ENCODE measurements at places on chromosomes 16 and 17.

GRCh38 chr17:1515640-1516387 is 598 bp downstream of the INPP5K start:
- DNase-seq: peak; percentile 83

DNA sequence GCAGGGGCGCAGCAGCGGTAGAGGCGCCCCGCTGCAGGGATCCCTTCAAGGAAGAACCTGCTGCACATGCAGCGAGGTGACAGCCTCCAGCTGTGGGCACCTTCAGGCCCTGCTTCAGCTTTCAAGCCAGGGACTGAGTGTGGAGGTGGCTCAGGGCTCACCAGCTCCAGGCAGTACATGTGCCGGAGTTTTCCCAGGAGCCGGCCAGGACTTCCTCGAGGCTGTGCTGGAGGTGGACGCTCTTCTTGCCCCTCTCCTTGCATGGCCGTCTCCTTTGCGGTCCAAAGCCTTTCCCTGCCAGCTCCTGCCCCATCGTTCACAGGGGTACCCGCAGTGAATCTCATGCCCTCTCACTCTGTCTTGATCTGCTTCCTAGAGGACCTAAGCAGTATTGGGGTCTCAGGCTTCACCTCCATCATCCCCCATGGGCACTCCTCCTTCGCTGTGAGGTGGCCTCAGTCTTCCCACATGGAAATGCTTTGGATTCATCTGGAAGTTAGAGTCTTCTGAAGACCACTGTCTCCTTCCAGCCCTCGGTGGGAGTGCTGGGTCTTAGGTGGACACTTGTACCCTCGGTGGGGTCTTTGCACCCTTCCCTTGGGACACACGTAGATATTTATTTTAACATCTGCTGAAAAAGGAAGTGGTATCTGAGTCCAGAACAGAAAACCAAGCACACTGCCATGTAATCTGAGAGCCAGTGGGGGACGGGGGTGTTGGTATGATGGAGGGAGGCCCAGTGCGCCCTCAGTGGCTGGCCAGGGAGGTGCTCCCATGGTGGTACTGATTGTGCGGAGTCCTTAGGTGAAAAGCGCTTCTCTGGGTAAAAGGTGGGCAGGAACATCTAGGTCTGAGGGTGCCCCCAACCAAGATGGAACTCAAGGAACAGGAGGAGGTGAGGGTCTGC is 7.0 kb downstream of the XYLT2 start:
- DNase-seq: no peak

DNA sequence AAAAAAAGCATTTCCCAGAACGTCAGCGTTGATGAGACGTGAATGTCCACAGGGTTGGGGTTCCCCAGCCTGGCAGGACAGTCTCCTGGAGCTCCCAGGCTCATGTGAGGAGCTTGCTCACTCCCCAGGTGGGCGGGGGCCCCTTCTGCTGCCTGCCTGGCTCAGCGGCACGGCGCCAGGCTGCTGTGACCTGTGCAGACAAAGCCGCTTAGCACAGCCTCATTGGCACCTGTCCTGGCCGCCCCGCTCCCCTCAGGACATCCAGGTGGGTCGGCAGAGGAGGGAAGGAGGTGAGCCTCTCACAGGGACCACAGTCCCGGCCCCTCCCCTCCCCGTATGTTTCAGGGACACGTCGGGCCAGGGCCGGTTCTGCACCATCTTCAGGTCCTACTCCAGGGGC is 12.9 kb upstream of the WFIKKN1 start:
- DNase-seq: no peak

- peak; percentile 77 for DNase-seq
Observed at GRCh38 chr16:1492923-1493745, at the start of gene TELO2. TELO2 (plus strand) TSS chr16:1493360; CDS start chr16:1494282, 922 bp downstream.

GRCh38 chr16:83952587-83952939 is 477 bp upstream of the OSGIN1 start:
- DNase-seq: no peak

- DNase-seq: no peak
Observed at GRCh38 chr16:75296606-75297005, 45.2 kb upstream of the BCAR1 start.

- no peak for DNase-seq
Observed at GRCh38 chr16:21208446-21209230, 2.7 kb downstream of the ZP2 start.

- peak; percentile 5 for DNase-seq
Observed at GRCh38 chr16:54645345-54645744, 285.3 kb upstream of the IRX5 start.

DNA sequence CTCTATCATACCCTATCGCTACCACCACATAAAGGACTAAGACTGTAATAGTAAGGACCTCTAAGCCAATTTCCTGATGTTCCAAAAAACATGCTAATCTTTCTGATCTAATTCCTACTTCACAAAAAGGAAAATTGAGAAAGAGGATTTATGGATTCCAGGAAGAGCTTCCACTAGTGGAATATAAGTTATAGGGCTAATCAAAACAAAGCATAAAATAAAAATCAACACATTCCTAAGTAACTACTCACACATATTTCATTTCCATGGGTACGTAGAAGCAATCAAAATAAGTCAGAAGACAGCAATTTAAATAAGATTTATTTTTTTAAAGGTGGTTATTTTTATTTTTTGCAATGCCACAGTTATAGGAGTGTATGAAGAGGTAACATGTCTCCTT is 12.4 kb downstream of the CCDC43 start:
- DNase-seq: peak; percentile 67

GRCh38 chr17:13919818-13920217 is 149.5 kb upstream of the COX10 start:
- no peak for DNase-seq

DNA sequence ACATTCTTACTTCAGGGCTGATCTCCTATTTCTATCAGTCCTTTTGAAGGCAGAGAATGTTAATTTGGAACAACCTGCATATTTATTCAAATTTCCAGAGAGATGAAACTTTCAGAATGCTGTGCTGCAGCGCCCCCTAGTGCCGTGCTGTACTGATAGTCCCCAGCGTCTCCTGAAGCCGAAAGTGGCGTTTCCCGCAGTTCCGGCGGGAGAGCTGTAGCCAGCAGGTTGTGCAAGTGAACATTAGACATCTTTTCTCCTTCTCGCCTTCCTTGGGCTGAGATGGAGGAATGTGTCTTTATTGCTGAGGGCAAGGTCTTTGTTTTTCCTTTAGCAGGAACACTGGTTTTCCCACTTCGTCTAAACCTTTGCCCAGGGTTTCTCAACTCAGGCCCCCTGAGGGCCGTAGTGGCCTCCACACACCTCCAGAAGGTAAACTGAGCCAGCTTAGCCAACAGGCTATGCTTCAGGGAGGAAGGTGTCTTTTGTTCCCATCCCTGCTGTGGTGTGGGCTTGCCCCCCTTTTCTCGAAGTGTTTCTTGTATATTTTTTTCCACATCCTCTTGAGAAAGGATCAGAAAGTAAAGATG is 26.4 kb downstream of the USP10 start:
- DNase-seq: peak; percentile 71

- DNase-seq: no peak
Observed at GRCh38 chr17:43871946-43872690, 25.1 kb downstream of the CD300LG start.

DNA sequence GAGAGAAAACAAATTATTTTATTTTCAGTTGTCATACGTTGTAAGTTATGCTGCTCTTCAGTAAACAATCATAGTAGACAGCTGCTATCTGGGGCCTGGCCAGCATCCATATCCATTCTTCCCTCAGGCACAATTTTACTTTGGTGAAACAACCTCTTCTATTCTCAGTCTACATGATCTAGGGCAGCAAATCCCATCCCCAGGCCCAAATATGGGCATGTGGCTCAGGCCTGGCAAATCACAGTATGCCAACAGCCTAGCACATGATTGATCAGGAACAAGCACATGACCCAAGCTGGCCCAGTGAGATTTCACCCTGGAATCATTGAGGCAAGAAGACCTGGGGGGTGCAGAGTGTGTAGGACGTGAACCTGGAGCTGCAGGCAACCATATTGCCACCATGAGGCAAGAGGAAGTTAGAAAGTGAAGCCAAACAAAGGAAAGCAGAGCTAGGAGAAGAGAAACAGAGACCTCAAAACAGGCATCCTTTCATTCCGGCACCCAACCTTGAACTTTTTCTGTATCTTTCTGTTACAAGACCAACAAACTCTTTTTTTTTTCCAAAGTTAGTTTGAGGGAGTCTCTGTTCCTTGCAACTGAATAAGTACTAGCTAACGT is 10.3 kb upstream of the ABCC12 start:
- DNase-seq: peak; percentile 39

GRCh38 chr17:39143552-39144093 is 7.8 kb downstream of the PLXDC1 start:
- DNase-seq: no peak

DNA sequence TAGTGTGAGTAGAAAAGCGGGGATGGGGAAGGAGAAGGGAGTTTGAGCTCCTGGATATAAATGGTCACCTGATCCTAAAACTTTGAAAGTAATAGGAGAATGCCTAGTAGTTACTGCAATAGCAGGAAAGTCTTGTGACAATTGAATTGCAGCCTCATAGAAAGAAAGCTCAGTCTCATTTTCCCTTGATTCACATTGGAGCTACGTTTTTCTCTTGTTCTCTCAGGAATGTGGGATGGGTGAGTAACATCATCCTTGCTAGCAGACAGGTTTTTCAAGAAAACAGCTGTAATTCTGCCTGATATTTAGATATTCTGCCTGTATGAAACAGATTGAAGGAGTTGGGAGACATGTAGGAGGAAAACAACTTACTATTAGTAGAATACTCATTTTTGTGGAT is 25.3 kb downstream of the SF3B3 start:
- no peak for DNase-seq

DNA sequence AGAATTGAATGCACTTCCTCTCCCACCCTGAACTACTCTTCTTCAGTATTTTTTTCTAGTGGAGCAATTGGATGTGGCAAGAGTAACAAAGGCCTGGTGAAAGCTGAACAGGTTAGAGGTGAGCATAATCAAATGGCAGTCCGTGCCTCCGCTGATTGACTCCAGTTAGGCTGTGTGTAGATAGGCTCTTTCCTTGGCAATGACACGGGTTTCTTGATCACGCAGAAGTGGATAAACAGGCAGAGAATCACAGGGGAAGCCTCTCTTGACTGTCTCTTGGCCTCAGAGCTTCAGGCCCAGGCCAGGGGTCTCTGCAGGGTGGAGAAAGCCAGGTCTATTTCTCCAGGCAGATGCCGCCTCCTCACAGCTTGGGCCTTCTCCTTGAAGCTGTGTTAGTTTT is 4.2 kb downstream of the CD300LB start:
- no peak for DNase-seq

DNA sequence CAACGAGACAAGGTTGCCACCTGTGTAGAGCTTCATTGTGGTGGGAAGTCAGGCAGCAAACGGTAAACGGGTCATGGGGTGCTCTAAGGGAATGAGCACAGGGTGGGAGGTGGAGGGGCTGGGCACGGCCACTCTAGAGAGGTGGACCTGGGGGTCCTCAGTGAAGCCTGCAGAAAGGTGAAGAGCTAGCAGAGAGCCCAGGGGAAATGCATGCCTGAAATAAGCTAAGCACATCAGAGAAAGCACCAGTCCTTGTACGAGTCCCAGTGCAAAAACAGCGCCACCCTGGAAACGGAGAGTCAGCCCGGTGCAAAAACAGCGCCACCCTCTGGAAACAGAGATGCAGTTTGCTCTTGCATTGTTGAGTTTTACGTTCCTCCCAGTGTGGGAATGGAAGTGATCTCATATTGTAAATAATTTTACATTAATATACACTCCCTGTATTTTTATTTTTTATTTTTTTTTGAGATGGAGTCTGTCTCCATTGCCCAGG is 65.0 kb downstream of the TBC1D16 start:
- DNase-seq: no peak

Measured in fibroblast of skin of back (primary cell).